ENCODE measurements at places on chromosomes 6 and 20. TPM values are rescaled to one million over a fixed set of nuclear protein-coding genes. Genes with fewer than 3 reads are reported as not detected.

NKX2-4 gene
- not detected for total RNA-seq

SLC22A2 gene
- not detected for total RNA-seq

NMBR gene
- total RNA-seq = not detected

CAGE1 gene
- total RNA-seq = 0.49 TPM
